Calu3 (cell line): ENCODE measurements at places on chromosomes 7 and 10.
A peak's percentile ranks its signal among the peaks of the same experiment; 100 is the strongest.

DNA sequence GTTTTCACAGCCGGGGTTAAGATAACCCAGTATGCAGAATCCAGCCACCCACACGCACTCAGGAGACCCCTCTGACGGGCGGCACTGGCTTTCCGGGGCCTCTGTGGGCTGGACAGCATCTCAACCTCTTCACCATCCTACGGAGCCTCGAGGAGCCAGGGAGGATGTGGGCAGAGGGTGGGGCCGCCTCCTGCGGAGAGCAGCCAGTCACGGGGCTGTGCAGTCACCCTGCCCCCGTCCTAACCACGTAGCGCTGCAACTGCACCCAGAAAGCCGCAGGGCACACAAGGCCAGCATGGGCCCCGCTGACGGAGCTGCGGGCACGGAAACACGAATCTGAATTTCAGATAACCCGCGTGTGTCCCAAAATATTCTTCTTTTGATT, 270.3 kb downstream of the ELFN1 start:
- DNase-seq: peak; percentile 51

GRCh38 chr7:70506434-70506833, 625.5 kb upstream of the GALNT17 start:
- DNase-seq: no peak

DNA sequence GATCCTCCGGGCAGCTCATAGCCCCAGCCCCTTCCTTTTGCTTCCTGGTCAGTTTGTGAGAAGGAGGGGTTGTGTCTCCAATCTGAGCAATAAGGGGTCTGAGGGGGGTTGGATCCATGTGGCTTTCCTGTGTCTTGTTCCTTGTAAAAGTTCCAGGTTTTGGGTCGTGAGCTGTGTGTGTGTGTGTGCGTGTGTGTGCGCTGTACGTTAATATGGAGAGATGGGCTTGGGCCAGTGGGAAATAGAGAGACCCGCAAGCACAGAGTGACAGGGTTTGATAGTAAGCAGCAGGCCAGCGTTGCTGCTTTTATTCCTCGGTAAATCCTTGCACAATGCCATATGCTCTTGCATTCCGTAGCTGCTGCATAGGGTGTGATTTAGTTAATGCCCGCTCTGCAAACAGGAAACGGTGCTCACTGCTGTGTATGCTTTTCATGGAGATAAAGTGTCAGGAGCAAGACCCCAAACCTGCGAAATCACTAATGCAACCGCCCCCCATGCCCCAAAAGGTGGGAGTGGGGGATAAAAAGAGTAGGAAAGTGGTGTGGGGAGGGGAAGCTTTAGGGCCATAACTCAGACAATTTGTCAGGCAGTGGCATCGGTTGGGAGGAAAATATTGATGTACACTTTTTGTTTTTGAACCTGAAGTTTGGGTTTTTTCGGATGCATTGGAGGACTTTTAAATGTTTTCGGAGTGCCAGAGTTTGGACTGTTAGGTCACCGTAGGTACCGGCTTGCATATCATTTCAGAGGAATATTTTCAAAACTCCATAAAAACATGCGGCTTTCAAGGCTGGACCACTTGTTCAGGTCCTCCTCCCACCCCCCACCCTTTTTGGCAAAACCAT, 108.7 kb downstream of the TCF7L2 start:
- DNase-seq: no peak

DNA sequence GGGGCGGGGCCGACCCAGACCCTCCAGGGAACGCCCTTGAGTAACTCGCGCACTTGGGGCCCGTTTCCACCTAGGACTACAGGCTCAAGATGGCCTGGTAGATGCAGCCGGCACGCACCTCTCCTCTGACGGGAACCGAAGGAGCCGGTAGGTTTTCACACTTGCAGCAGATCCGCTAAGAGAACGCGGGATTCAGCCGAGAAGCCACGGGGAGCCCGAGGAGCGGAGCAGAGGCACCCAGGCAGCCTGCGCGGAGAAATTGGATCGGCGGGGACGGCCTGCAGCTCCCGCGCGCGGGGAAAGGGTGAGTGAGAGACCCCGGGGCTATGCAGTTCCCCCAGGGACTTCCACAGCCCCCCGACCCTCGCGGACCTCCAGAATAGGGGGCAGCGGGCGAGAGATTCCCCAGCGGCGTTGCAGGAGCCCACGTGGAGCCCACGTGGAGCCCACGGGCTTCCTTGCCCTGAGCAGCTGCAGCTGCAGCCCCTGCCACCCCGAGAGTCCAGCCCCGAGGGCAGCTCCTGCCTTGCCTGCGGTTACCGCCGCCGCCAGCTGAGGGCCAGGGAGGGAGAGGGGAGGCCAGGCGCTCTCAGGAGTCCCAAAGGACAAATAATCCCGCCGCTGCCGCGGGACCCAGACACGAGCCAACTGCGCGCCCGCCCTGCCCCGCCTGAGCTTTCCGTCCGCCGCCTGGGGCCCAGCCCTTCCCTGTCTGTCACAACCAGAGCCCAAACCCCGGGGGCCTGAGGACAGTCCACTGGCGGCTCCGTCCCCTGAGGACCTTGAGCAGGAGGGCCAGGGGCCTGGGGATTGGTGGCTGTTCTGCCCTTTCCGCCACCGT, 13.1 kb downstream of the IFT22 start:
- peak; percentile 71 for DNase-seq

DNA sequence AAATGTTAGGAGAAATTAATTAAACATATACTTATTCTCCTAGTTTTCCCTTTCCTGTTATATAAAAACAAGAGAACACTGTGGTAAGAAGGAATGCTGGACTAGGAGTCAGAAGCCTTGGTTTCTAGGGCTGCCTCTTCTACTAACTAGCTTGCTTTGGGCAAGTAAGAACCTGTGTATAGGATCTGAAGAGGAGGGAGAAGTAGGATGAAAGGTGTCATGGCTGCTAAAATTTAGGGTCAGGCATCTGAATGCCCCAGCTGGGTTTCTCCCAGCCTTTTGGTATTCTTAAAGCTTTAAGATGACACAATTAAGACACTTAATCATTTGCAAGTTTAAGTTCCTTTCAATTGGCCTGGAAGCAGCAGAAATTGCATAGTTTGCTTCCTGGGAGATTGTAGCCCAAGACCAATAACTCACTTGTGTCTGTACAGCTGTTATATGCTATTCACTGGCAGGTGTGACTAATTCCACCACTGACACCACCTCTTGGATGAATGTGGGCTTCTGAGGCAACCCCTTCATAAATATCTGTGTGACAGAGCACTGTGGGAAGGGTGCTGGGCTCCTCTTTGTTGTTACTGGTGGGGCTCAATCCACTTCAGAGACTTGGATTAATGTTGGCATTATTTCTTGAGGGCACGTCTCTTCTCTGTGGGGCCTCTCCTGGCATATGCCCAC, 137.2 kb downstream of the LRMDA start:
- DNase-seq: no peak
